Hepatocyte (in vitro differentiated cells): ENCODE measurements at places on chromosomes 16 and 17. TPM values are rescaled to one million over a fixed set of nuclear protein-coding genes. Genes with fewer than 3 reads are reported as not detected.

- no peaks in the 10 kb centered on the region for H3K4me1 ChIP-seq
- no peak overlapping the region for H3K27ac ChIP-seq
- no peak overlapping the region for H3K4me3 ChIP-seq
- DNase-seq = no peak
- H3K27me3 ChIP-seq = no peaks in the 10 kb centered on the region
These were observed 47.6 kb downstream of the NLRC5 start for GRCh38 chr16:57036945-57037344.

GRCh38 chr16:66269617-66270332 is 96.7 kb upstream of the CDH5 start:
- no peak for DNase-seq
- H3K27ac ChIP-seq = peak overlapping the region; percentile 71
- no peaks in the 10 kb centered on the region for H3K36me3 ChIP-seq
- H3K4me1 ChIP-seq = peaks cover 16% of the 10 kb centered on the region
- no peaks in the 10 kb centered on the region for H3K27me3 ChIP-seq

DNA sequence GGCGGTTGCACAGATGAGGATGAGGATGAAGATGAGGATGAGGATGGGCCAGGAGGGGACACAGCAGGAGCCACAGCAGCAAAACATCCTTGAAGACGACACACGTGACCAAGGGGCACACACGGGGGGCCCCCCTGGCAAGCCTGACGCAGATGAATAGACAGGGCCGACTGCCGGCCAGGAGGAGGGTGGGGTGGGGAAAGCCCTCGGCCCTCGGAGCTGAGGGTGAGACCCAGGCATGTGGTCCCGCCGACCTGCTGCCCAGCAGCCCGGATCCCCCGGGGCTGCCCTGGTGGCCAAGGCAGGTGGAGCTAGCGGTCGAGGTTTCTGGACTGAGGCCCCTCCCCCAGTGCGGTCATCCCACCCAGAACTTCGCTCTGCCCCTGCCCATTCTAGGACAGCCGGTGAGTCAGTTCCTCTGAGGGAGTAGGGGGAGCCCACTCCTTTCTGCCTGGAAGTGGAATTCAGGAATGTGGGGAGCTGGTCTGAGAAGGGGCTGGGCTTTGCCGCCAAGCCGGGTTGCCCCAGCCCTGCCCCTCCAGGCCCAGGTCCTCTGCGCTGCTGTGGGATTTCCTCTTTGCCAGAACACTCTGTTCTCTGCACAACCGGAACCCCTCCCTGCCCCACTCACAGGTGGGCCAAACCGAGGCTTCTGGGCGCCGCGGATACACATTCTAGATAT is 9.9 kb downstream of the CYGB start:
- peaks cover 61% of the 10 kb centered on the region for H3K4me1 ChIP-seq
- DNase-seq = peak; percentile 81
- no peaks in the 10 kb centered on the region for H3K36me3 ChIP-seq
- H3K27ac ChIP-seq = peak overlapping the region; percentile 98
- H3K4me3 ChIP-seq = no peak overlapping the region

DNA sequence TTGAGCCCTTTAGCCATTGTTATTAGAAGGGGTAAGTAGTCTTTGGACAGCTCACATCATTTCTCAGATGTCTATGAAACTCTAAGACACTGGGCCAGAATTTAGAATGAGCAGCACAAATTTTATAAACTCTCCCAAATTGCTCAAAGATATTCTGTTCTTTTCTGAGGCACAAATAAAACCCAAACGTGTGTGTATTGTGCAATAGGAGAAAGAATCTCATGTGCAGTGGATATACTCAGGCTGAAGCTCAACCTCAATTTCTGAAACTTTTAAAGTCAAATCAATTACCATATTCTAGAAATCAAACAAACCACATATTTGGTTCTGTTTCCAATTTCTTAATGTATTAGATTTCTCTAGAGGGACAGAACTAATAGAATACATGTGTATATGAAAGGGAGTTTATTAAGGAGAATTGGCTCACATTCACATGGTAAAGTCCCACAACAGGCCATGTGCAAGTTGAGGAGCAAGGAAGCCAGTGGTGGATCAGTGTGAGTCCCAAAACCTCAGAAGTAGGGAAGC is 403.6 kb downstream of the RBFOX1 start:
- H3K4me3 ChIP-seq = no peak overlapping the region
- no peak for DNase-seq
- H3K36me3 ChIP-seq = no peaks in the 10 kb centered on the region
- no peak overlapping the region for H3K27ac ChIP-seq

DNA sequence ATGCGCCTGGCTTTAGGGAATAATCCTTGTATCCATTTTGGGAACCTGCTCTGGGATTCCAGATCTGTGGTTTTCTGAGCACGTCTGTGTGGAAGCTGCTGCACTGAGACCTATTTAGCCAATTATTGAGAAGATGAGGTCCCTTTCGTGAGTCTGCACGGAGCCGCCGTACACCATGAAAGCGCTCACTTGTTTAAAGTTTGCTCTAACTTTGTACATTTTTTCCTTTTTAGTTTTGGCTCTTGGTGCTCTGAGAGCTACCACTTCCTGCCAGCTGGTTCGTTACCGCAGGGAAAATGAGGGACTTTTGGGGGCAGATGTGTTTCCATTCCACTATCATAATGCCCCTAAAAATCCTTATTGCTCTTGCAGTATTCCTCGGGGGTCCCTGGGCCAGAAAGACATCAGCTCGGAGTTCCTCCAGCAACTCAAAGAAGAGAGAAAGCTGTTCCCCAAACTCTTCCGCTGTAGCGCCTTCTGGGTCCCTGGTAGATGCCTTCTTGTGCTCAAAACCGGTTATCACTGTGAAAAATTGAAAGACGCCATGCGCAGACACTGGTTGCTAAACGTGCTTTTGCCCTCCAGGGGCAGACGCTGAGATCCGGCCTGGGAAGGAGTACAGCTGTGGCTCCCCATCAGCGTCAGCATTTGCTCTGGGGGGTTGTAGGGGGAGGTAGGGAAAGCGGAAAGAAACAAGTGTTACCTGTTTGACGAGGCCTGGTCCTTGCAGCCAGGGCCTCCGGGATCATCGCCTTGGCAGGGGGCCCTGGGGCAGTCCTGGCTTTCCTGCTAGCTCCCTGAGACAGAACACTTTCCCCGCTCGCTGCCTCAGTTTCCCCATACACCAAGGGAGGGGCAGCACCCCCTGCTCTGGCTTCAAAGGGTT is 238.1 kb downstream of the MRTFB start:
- no peak overlapping the region for H3K4me3 ChIP-seq
- peak overlapping the region; percentile 65 for H3K27ac ChIP-seq
- no peaks in the 10 kb centered on the region for H3K36me3 ChIP-seq
- H3K4me1 ChIP-seq = peaks cover 10% of the 10 kb centered on the region

- no peak overlapping the region for H3K27ac ChIP-seq
- no peaks in the 10 kb centered on the region for H3K36me3 ChIP-seq
- H3K27me3 ChIP-seq = no peaks in the 10 kb centered on the region
These were observed 15.1 kb upstream of the LASP1NB start for GRCh38 chr17:38910325-38910724.

DNA sequence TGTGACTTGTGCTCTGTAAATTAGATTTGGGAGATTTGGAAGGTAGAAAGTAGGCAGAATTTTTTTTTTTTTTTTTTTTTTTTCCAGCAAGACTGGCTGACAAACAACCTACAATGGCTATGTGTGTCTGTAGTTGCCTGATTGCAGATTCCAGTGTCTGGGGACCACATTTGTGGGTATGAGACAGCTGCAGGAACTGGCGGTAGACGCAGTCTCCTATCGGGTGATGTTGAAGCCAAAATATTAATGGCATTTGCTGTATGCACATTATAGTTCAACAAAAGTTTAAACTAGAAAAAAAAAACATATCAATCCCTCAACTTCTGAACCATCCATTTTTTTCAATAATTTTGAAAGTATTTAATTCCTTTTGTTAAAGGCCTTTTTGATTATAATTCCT is 665.2 kb downstream of the TOX3 start:
- no peak for DNase-seq
- H3K4me3 ChIP-seq = no peak overlapping the region
- H3K27me3 ChIP-seq = no peaks in the 10 kb centered on the region
- no peak overlapping the region for H3K27ac ChIP-seq

DNA sequence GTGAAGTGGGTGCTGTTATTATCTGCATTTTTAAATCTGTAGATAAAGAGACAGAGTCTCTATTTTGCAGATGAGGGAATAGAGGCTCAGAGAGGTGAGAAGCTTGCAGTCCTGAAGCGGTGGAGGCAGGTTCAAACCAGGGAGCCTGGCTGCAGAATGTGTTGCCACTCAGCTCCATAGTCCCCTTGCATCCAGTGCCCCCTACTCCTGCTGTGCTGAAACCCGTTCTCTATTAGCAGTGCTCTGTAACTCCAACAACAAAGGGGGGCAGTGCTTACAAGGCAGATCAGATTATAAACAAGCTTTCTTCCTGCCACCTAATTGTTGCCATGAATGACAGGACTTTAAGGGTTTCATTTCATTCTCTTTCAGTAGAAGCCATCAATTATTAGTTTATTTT is 118.1 kb upstream of the CACNG3 start:
- no peak overlapping the region for H3K4me3 ChIP-seq
- no peak for DNase-seq
- no peaks in the 10 kb centered on the region for H3K27me3 ChIP-seq
- no peaks in the 10 kb centered on the region for H3K4me1 ChIP-seq

GRCh38 chr17:30101686-30102390 is 14.8 kb upstream of the NSRP1 start:
- no peaks in the 10 kb centered on the region for H3K36me3 ChIP-seq
- no peak overlapping the region for H3K4me3 ChIP-seq
- H3K27me3 ChIP-seq = no peaks in the 10 kb centered on the region
- no peaks in the 10 kb centered on the region for H3K4me1 ChIP-seq
- no peak overlapping the region for H3K27ac ChIP-seq

Gene TBC1D3
- total RNA-seq = not detected in 2 replicates
